ENCODE measurements at places on chromosomes 5 and 9. TPM values are rescaled to one million over a fixed set of nuclear protein-coding genes. Genes with fewer than 3 reads are reported as not detected.

Gene FAM151B
- 0.80 TPM for polyA plus RNA-seq

Gene RICTOR
- polyA plus RNA-seq: 7.7 TPM

DNA sequence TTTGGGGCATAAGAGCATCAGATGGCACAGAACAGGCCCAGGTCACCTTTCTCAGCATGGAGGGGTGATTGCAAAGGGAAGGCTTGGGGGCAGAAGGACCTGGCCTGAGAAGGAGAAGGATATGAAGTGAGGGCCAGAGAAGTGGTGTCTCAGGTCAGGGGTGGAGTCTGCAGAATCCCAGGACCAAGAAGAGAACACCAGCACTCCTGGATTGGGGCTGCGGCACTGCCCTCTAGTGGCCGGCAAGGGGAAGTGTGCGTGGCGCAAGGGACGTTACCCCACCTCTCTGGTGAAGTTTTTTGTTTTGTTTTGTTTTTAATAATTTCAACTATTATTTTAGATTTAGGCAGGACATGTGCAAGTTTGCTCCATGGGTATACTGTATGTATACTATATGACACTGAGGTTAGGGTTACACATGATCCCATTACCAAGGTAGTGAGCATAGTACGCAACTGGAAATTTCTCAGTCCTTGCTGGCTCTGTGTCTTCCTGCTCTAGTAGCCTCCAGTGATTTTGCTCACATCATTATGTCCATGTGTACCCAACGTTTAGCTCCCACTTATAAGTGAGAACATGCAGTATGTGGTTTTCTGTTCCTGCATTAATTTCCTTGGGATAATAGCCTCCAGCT, 1548.6 kb downstream of the EFNA5 start:
- H3K27me3 ChIP-seq: no peaks in the 10 kb centered on the region
- no peak overlapping the region for H3K27ac ChIP-seq
- no peaks in the 10 kb centered on the region for H3K4me1 ChIP-seq

GRCh38 chr9:72362118-72362531, 2.9 kb downstream of the ZFAND5 start:
- peak overlapping the region; percentile 91 for H3K4me3 ChIP-seq
- H3K36me3 ChIP-seq: peaks cover 16% of the 10 kb centered on the region
- H3K27ac ChIP-seq: peak overlapping the region; percentile 96
- H3K4me1 ChIP-seq: peaks cover 27% of the 10 kb centered on the region
- DNase-seq: no peak
